AG04450 (cell line): ENCODE measurements at places on chromosomes 1 and 21. TPM values are rescaled to one million over a fixed set of nuclear protein-coding genes. Genes with fewer than 3 reads are reported as not detected.

NLRP3 gene
- polyA plus RNA-seq, result 0.06 and 0.09 TPM in 2 replicates

ATP1A1 gene
- 189 and 194 TPM in 2 replicates for polyA plus RNA-seq

GRCh38 chr1:211132721-211133392 lies 1.1 kb downstream of the KCNH1 start:
- DNase-seq, result no peak

- peak; percentile 67 for DNase-seq
These were observed 520.5 kb downstream of the SMYD3 start for GRCh38 chr1:245986404-245987218.

GRCh38 chr1:205325334-205325884 lies 3.9 kb upstream of the NUAK2 start:
- DNase-seq, result peak; percentile 71
